ENCODE measurements at places on chromosomes 6 and 20.

GRCh38 chr20:8335495-8336195 is 203.6 kb downstream of the PLCB1 start:
- DNase-seq, result no peak

- DNase-seq, result no peak
These were observed 203.2 kb upstream of the MAP3K7 start for GRCh38 chr6:90790058-90790457.

GRCh38 chr6:130677312-130677711 is 149.9 kb upstream of the SMLR1 start:
- no peak for DNase-seq

- DNase-seq, result no peak
These were observed 4.0 kb downstream of the BLTP3A start for GRCh38 chr6:34795836-34796425.

GRCh38 chr6:170066679-170067078 is 224.2 kb downstream of the DLL1 start:
- no peak for DNase-seq

GRCh38 chr20:48015141-48015910 is 230.0 kb upstream of the SULF2 start:
- no peak for DNase-seq

GRCh38 chr20:50982363-50982762 is 23.7 kb downstream of the MOCS3 start:
- no peak for DNase-seq

- no peak for DNase-seq
These were observed 18.6 kb downstream of the MOXD1 start for GRCh38 chr6:132382630-132383175.

GRCh38 chr20:25049261-25050060 is 8.5 kb downstream of the ACSS1 start:
- DNase-seq, result no peak

DNA sequence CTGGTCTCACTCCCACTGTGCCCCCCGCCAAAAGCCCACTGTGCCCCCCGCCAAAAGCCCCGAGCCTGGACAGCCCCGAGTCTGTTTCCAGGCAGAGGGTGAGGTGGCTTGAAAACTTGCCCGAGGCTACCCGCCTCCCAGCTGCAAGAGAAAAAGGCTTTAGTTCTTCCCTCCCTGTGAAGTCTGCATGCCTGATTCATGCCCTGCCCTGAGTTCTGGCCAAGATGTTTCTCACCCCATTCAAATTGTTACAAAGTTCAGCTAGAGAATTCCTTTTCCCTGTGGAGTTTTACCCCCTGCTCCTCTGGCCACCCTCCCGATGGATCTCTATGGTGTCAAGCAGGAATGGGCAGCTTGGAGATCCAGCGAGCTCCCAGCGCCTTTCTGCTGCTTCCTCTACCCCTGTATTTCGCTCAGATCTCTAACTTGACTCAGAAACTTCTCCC is 298.8 kb upstream of the MAP3K7 start:
- no peak for DNase-seq

DNA sequence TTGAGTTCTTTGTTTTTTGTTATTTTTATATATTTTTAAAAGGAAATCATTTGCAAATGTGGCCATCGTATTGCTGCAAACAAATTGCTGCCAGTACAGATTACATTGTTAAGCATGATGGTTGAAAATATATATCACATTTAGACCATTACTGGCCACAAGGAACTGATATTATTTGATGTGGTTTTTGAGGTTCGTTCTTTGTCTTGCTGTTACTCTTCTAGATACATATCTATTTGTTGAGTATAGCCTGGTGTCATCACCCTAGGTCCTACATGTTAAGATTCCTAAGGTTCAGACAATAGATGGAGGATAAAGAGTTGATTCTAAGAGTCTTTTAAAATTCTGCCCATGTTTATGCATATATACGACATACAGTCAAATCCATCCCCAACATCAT is 306.0 kb downstream of the FARS2 start:
- no peak for DNase-seq

DNA sequence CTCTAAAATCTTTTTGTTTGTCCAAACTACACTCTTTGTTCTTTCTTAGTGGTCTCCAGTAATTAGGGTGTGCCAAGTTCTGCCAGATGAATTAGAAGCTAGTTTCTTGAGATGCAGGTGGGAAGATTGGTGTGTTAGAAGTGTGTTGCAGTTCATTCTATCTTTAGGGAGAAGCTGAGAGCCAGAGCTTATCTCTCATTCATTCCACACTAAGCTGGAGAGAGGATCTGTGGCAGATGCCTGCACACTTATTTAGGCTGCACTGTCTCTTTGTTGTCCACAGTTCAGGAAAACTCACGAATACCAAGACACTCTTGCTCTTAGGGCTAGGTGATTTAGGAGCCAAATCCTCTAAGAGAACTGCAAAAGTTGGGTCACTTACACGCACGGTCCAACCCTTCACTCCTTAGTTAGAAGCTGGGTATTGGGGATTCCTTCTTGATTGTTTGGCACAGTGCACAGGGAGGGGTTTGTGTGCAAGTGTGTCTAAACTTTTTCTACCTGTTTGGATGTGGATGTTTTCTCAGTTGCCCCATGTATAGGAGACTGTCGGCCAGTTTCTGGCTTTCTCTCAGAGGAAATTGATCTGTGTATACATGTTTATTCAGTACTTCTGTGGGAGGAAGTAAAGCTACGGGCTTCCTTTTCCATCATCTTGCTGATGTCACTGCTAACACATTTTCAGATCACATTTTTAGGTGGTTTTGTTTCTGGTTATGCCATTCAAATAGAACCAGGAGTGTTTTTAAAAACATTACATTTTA is 49.5 kb downstream of the SMAP1 start:
- no peak for DNase-seq

Data from SHP77 treated with DMSO at 0.1 percent for 48 hours (cell line).